Right renal pelvis (tissue), 4 donors: ENCODE measurements at places on chromosomes 3 and 15.

DNA sequence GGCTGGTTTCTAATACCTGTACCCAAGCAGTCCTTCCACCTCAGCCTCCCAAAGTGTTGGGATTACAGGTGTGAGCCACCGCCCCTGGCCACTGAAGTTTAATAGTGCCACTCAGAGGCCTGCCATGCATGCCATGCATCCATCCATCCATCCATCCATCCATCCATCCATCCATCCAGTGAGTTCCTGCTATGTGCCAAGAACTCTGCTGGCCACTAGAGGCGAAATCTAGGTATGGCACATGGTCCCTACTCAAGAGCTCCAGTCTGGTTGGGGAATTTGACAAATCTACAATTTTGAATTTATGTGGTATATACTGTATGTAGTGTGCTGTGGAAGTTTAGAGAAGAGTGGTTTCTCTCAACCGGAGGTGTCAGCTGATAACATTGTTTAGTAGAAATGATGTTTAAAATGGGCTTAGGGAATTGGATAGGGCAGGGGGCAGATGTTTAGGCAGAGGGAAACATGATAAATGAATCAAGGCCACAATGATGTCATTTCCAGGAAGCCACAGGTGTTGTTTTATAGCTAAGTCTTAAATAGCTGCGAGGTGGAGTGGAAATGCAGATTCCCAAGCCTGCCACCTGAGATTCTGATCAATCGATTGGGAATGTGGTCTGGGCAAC is 384.4 kb upstream of the C2CD4B start:
- no peak for DNase-seq

DNA sequence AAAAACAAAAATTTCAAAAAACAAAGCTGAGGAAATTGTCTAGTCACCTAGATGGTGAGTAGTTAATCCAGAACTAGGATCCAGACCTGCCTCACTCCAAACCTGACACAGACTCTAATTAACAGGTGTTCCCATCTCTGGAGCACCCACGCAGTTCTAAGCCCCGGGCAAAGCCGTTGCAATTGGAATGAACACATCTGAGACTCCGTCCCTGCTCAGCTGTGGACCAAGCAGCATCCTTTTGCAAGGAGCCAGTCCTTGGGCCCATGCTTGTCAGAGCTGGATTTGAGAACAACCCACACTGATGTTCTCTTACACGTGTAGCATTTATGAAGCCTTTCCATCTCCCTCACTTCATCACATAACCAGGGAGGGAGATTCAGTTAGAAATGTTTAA is 54.8 kb downstream of the LMCD1 start:
- no peak for DNase-seq

DNA sequence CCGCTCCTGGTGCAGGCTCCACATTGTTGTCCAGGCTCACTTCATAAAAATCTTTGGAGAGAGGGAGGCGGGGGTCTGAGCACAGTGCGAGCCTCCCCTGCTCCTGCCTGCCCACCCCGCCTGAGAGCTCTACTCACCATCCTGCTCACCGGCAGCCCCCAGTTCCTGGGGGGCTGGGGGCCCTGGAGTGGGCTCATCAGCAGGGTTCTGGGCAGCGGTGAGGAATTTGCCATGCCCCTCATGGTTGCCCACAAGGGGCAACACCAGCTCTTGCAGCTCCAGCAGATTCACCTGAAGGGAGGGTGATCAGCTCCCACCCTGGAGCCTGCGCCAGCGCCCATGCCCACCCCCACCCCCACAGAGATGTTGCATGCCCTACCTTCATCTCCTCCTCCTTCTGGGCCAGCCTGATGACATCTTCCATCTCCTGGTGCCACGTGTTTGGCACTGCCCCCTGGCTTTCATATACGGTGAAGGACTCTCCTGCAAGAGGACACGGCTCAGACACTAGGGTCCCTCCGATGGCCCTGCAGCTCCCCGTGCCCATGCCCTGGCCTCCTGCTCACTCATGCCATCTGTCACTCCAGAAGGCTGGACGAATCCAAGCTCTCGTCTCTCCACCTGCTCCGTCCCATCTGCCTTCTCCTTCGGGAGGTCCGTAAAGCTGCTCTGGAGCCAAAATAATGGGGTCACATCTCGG is 162.1 kb downstream of the TBC1D2B start:
- DNase-seq, result no peak

DNA sequence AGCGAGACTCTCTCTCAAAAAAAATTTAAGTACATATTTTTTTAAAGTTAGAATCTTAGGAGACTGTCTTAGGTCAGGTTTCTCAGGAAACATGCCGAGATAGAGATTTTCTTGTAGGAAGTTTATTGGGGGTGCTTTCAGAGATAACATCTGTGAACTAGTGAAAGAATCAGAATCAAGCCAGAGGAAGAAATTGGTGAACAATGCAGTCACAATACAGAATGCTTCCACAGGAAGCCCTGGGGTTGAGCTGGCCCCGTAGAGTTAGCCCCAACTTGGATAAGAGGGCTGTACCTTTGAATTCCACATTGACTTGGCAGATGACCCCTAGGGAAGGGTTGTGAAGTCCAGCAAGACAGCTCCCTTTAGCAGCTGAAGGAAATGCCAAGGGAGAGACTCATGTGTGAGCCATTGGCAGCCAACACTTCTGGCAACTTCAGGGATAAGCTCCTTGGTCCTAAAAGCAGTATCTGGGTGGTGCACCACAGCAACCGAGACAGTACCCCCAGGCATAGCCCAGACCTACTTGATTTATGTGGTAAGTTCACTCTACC is 7.1 kb upstream of the PLCB2 start:
- no peak for DNase-seq

GRCh38 chr3:4642611-4643010 is 149.5 kb downstream of the ITPR1 start:
- no peak for DNase-seq
